CD4-positive, alpha-beta T cell treated with Interleukin-10 for 1 hour (primary cell): ENCODE measurements at places on chromosomes 5 and 9.

DNA sequence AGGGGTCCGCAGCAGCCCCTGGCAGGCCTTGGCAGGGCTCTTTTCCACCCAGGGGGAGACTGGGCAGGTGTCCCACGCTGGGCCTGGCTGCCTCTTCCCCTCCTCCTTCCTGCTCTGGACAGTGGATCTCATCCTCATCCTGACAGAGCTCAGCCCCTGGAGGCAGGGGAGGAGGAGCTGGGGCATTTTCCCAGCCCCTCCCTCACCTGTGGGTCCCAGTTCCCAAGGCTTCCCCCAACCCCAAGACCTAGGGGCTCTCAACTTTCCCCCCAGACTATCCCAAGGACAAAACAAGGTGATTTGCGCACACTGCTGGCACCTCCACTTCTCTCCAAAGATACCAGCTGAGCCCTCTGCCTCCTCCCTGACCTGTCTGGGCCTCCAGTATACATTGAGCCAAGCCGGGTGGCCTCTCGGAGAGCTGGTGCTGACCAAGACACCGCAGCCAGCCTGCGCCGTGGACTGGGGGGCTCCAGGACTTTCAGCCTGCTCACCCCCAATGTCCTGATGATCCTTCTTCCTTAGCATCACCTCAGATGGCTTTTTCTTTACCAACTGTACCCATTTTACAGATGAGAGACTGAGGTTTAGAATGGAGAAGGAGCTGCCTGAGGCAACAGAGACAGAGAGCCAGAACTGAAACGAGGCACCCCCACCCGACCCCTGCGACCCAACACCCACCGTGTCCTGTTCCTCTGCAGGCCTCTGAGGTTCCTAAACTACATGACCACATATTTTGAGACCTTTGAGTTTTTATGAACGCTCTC is 126.6 kb downstream of the BARX1 start:
- no peak for DNase-seq

DNA sequence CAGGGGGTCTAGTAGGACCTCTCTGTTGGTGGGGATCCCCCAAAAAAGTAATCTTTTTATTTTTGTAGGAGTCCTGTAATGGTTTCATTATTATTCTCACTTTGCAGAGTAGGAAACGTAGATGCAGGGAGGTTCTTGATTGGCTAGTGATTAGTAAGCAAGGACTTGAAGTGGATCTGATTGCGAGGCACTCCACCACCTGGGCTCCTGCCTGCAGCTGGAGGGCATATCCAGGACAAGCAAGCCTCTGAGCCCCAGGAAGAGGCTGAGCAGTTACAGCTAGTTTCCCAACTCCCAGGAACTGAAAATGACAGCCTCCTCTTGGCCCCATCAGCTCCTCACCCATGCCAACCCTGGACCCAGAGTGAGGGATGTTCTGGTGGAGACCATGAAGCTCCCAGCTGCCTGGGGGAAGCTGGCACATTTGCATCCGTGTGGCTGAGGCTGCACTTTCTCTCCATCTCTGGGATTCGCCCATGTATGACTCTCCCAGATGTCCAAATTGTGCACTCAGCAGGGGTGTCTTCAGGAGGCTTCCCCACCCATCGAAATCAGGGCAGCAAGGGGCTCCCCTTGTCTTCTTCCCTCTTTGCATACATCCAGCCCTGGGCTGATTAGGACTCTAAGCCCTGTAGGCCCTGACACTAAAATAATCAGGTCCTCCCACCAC is 10.2 kb downstream of the KCNIP1 start:
- no peak for DNase-seq

GRCh38 chr9:1303932-1304331 is 253.8 kb downstream of the DMRT2 start:
- DNase-seq, result no peak

DNA sequence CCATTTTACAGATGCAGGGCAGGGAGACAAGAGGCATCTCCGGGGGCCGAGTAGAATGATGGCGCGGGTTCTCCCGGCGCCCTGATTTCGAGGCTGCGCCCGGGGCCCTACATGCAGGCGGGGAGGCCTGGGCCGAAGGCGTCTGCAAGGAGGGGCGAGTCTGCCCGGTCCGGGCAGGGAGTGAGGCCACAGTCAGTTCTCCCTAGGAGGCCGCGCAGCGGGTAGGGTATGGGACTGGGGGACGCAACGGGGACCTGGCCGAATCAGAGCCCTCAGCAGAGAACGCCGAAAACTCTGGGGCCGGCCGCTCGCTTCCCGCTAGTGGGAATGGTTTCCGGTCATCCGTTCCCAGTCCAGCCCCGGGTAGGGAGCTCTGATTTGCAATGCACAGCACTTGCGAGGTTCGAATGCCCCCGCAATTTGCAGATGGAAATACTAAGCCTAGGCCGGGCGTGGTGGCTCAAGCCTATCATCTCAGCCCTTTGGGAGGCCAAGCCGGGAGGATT is 6.4 kb downstream of the TLX3 start:
- no peak for DNase-seq

- DNase-seq, result no peak
Observed at GRCh38 chr9:137435980-137436760, 5.0 kb downstream of the ENTPD8 start.

- no peak for DNase-seq
Observed at GRCh38 chr5:146873186-146873917, 5.2 kb downstream of the PPP2R2B start.

GRCh38 chr5:1658665-1659064 is 134.9 kb upstream of the LPCAT1 start:
- DNase-seq, result no peak

- no peak for DNase-seq
Observed at GRCh38 chr5:40165106-40165788, 514.5 kb upstream of the PTGER4 start.

DNA sequence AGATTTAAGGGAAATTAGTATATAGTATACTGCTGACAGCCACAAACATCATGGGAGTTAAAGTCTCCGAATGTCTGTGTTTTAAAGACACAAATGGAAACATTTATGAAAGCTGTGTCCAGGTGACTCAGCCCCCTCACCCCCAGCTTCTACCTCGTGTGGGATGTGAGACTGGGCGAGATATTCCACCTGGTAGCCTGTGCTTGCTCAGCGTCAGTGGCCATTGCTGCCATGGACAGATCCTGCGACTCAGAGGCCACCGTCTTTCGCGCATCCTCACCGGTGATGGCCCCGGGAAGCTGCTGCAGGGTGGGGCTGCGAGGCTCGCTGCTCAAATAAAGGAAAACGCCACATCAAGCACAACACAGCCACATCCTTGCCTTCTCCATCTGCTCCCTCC is 31.2 kb upstream of the EXOC3 start:
- no peak for DNase-seq

- DNase-seq, result no peak
Observed at GRCh38 chr5:7269591-7270274, 126.2 kb upstream of the ADCY2 start.

GRCh38 chr5:98504505-98504904 is 269.0 kb upstream of the RGMB start:
- no peak for DNase-seq

GRCh38 chr9:4781408-4781807 is 11.3 kb upstream of the RCL1 start:
- no peak for DNase-seq

- DNase-seq, result no peak
Observed at GRCh38 chr5:81590498-81591384, 160.2 kb downstream of the SSBP2 start.

DNA sequence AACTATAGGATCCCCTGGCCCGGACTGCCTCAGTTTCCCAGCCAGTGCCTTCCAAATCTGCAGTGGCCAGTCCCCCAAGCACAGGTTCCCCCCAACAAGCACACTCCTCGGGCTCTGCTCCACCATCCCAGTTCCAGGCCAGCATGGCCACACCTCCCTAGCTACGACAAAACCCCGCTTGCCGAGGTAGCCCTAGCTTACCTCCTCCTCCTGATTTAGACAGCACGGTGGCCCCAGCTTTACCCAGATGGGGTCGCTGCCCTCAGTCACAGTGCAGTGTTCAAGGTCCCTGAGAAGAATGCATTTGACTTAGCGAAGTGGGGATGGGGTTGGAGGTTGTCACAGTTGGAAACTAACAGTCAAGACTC is 40.8 kb upstream of the GARNL3 start:
- no peak for DNase-seq

- no peak for DNase-seq
Observed at GRCh38 chr5:142437563-142437962, 112.7 kb upstream of the SPRY4 start.

GRCh38 chr9:90095682-90096081 is 490.9 kb downstream of the GADD45G start:
- DNase-seq, result no peak
